Neural progenitor cell (in vitro differentiated cells): ENCODE measurements at places on chromosomes 12 and 14.

DNA sequence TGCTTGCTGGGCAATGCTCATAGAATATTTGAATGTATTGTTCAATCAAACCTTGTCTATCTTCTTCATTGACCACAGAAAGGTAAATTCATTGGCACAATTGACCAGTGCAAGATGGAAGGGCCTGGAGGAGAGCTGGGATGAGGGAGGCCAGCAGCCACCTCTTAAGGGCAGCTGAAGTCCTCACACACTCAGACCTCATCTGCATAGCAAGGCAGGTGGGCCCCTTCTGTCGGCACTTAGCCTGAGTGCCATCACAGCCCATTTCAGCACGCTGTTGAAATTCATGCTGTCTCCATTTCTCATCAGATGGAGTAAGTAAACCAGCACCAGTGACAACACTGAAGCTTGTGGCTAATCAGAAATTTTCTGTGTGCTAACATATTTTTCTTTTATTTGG, 25.4 kb upstream of the HMGA2 start:
- peak; percentile 21 for DNase-seq

DNA sequence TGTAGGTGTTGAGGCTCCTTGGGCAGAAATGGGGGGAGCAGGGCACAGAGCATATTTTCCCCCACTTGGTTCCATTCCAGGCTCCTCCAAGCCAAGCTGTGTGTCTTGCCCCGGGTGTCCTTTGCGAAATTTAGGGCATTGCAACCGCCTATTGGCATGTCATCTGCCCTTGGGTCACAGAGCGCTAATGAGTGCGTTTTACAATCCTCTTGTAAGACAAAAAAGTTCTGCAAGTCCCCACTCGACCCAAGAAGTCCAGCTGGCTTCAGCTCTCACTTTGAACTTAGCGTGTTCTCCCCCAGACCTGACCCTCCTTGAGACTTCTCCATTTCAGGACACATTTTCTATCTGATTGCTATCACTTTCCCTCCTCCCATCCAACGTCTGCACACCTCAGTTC, 6.1 kb upstream of the LRTM2 start:
- DNase-seq = no peak

DNA sequence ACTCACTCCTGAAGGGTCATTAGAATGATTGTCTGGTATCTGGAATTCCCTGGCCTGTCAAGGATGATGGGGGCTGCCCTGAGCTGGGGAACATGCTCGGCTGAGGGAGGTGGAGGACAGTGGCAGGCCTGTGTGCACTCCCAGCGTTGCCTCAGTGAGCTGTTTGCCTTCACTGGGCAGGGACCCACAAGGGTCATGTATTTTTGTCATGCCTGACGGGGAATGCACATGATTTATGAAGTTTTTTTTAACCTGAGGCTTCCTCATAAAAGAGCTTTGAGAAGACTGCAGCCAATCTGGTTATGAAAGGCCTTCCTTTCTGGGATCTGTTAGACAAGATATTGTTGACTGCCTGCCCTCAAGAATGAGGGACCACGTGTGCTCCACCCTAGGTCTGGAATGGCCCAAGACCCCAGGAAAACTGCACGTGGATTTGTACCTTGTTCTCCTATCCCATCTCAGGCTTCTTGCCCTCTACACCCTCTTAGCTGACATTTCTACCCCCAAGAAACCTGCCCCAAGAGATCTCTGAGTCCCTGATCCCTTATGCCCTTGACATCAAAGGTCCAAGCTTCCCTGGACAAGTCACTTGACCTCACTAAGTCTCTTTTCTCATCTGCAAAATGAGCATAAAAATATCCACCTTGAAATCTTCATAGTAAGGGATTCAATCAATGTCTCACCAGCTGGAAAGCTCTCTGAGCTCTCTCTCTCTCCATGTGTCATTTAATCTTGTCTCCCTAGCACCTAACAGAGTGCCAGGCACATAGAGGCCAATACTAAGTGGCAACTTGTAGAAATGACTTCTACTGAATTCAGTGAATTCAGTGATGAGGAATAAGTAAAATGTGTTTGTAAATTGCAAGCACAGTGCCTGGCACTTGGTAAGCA, 24.5 kb upstream of the COL2A1 start:
- DNase-seq = no peak

DNA sequence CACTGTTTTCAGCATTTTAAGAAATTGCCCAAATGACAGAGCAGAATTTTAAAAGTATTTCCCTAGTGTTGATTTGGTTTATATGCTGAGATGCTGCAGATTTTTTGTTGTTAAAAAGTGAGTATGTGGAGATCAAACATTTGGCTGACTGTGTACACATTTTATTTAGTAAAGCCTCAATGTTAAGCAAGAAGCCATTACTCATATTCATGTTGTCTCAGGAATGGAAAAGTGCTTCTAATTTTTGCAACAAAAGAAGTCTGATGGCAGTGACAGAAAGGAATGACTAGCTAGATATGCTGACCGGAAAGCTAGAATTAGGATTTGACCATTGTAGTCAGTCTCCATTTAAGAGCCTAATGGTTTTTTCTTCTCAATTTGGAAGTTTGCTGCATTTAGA, 22.5 kb downstream of the SLC38A6 start:
- DNase-seq = no peak

- DNase-seq = no peak
These were observed 58.9 kb downstream of the DIO3 start for GRCh38 chr14:101620031-101620788.

DNA sequence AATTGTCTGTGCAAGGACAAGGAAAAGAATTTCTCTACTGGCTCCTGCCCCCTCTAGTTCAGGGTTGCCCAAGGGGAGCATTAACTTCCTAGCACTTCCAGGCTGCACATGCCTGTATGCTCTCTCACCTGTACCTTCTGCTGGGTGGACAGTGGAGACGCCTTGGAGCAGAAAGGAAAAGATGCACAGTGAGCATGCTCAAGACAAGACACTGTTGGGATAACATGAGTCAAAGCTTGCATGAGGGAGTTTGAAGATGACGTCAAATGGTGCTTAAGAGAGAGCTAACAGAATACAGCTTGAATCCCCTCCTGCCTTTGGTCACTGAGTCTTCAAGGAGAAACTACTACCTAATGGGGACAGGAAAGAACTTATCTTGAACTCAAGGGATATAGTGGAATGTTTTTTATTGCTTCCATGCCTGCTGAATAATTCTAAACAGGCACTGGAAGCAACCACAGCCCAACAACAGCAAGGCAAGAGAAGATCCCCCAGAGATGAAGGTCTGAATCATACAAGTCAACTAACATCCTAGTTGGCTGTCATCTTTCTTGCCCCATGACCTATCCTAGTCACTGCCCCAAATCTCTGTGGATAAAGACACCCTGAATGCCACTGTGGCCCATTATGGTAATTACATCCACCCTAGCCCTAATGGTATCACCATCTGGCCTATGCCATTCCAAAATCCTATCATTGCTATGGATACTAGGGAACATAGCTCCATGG, 23.5 kb downstream of the RPS6KA5 start:
- no peak for DNase-seq

DNA sequence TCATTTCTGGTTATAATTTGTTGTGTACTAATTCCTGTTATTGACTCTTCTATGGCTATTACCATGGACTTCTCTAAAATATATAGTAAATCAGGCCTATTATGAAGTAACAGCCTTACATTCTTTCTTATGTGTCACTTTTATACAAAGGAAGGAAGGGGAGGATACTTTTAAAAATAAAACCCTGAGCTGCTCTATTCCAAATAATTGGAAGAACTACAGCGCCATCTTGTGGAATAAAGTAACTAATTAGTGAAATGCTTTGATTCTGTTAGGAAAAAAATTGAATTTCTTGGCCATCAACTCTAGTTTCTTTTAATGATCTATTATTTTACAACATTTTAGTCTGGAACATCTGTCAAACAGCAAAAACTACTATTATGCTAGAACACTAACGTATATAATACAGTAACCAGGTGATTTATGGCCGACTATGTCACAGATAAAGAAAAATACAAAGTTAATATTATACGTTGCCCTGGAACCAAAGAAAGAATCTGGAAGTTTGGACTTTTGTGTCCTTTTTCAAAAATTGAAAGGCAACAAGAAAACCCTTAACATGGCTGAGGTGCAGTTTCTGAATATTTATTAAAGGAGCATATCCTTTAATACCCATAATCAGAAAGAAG, 55.0 kb upstream of the NELL2 start:
- DNase-seq = peak; percentile 94

- DNase-seq = peak; percentile 96
These were observed at the start of gene ATF7IP for GRCh38 chr12:14365294-14366208. Gene ATF7IP, plus strand, starts transcription at chr12:14365682. Its CDS starts 58,234 bp downstream, at chr12:14423916.

DNA sequence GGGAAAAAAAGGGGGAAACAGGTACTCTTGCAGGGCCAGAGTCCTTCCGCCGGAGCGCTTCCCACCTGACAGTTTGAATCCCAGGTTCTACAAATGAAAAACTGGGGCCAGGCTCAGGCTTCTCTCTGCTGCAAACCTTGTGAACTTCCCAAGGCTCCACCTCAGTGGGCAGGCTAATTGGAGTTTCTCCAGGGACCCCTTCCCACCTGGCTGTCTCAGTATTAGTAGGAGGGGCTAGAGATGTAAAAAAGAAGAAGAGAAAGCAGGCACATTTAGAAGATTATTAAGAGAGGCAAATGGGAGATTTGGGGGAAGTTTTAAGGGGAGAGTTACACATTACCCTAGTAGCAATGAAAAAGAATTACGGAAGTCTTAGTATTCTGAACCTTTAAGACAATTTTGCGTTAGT, 20.0 kb upstream of the CLEC2D start:
- DNase-seq = peak; percentile 20

GRCh38 chr12:107396991-107397390, 288.6 kb upstream of the PWP1 start:
- DNase-seq = no peak

GRCh38 chr14:94036313-94037167, 10.4 kb downstream of the OTUB2 start:
- DNase-seq = peak; percentile 44
